Hepatic stellate cell (primary cell): ENCODE measurements at places on chromosomes 1 and 21.

GRCh38 chr21:17416139-17416538 is 96.7 kb upstream of the CXADR start:
- DNase-seq = no peak

- DNase-seq = peak; percentile 57
These were observed 28.1 kb downstream of the PADI4 start for GRCh38 chr1:17335821-17336710.

- no peak for DNase-seq
These were observed 3.1 kb downstream of the BSDC1 start for GRCh38 chr1:32390904-32391870.

DNA sequence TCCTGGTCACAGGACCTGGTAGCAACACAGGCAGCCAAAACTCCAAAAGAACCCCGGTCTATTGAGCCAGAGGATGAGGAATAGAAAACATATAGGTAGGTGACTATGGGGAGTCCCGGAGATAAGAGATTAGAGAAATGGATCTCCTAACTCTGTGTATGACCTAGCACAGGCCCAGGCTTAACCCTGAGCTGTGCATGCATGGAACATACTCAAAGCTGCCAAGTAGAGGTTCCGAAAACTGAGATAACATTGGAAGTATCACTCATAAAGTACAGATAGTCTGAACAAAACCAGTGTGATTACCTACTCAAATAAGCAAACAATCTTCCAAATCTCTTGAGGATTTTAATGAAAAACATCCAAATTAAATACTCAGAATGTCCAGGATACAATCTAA is 31.5 kb upstream of the PRDX6 start:
- no peak for DNase-seq

- no peak for DNase-seq
These were observed 3.2 kb downstream of the SLAMF6 start for GRCh38 chr1:160519642-160520435.
